ENCODE measurements at places on chromosomes 16 and 17.

- no peak for DNase-seq
These were observed 4.8 kb upstream of the MTHFSD start for GRCh38 chr16:86559802-86560305.

DNA sequence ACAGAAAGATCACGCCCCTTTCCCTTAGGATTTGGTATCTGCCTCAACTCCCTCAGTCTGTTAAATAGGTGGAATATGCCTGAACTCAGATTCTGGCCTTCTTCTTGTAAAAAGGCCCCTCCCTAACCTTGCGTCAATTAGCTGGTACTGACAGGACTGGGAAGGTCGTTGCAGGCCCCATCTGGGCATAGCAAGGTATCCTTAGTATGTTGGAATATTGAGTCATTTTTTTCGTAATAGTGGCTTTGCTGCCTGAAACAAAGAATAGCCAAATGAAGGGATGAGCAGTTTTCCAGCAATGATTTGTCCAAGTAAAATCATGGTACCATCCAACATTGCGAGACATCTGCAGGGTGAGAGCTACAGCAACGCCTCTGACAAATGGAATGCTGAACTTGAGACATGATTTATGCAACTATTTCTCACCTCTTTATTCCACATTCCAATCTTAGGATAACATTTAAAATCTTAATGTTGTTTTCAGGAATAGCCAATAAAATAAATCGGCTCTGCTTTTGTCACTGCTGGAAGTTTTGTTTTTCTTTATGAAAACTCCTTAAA, 39.3 kb upstream of the BRD7 start:
- no peak for DNase-seq

- no peak for DNase-seq
These were observed 25.2 kb downstream of the CD300A start for GRCh38 chr17:74491626-74492025.

GRCh38 chr16:88993166-88993761, 16.3 kb upstream of the CBFA2T3 start:
- no peak for DNase-seq

GRCh38 chr17:55198690-55199370, 65.9 kb upstream of the HLF start:
- no peak for DNase-seq

GRCh38 chr17:66915204-66915611, 49.3 kb upstream of the CACNG4 start:
- no peak for DNase-seq

DNA sequence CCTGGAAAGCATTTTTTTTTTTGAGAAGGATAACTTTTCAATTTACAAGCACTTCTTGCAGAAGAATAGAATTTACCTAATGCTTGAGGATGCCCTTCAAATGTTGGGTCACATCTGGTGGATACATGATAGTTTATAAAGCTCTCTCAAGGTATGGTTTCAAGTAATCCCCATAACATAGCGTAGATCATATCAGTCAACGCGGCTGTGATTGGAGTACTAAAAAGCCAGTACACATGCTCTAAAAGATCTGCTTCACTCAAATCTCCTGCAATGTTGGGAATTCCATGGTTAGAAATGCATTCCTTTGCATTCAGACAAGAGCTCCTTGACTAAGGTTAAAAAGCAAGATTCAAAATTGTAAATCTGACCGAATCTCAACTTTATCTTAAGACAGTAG, 3.9 kb upstream of the KCNJ16 start:
- no peak for DNase-seq

- DNase-seq: no peak
These were observed 78.9 kb downstream of the MPRIP start for GRCh38 chr17:17121162-17121561.

DNA sequence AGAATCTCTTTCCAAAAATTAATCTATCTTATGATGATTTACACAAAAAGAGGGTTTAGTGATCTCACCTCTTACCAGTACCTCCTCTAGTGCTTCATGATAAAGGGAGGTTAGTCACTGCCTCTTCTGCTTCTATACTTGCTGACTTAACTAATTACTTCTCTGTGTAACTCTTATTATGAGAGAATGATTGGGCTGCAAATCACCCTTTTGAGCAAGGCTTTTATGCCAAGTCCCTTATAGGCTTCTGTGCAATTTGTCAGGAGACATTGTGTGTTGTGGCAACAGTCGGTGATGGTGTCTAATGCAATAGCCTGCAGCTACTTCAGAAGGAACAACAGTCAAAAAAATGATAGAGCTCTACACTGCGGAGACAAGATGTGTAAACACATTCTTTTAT, 1568.1 kb upstream of the GOT2 start:
- no peak for DNase-seq

DNA sequence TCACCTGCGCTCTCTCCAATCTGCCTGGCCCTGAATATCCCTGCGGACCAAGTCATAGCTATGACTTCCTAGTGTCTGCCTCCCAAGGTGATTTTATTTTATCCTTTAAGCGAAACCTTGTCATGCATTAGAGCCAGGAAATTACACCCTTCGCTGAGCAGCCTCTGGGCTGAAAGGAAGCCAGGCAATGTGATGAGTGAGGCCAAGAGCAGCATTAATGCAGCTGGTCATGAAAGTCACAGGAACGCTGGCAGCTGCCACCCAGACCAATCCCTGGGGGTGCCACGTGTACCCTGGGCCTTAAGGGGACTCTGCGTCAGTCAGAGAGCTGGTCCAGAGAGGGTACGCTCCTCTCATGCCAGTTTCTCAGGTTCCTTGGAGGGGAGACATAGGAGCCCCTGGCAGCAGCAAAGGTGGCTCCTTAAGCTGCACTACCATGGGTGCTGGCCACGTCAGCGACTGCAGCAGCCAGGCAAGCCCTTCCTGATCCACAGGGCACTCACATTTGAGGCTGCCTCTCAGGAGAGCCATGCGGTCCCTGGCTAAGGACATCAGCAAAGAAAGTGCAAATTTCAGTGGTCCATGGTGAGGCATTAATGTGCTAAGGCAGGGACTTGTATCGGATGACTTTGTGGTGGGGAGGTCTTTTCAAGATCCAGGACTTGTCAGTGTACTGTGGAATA, 42.7 kb upstream of the WSCD1 start:
- no peak for DNase-seq

DNA sequence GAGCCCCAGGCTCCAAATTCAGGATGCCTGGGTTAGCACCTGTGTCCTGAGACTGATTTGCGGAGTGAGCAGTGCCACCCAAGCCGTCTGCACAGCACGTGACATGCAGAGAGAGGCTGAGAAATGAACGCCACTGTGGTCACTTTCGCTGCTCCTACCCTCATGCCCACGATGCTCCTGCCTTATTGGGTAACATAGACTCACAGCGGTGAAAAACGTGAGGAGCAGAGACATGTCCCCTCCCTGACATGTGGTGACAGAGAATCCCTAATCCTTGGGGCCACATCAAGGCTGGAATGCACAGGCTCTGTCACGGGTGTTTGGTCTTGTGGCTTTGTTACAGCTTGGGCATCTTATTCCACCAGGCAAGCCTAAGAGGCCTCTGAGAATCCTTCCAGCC, 52.1 kb upstream of the CACNG5 start:
- no peak for DNase-seq

DNA sequence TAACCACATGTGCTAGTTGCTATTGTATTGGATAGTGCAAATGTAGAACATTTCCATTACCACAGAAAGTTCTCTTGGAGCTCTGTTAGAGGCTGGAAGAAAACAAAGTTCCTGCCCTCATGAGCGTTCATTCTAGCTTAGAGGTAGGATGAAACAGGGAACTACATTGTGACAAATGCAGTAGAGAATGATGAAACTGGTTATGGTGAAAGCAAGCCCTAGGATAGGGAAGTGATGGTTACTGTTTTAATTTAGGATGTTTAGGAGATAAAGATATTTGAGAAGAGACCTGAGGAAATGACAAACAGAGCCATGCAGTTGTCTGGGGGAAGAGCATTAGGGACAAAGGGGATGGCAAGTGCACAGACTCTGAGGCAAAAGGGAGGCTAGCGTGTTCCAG, 50.7 kb downstream of the AATF start:
- DNase-seq: no peak

DNA sequence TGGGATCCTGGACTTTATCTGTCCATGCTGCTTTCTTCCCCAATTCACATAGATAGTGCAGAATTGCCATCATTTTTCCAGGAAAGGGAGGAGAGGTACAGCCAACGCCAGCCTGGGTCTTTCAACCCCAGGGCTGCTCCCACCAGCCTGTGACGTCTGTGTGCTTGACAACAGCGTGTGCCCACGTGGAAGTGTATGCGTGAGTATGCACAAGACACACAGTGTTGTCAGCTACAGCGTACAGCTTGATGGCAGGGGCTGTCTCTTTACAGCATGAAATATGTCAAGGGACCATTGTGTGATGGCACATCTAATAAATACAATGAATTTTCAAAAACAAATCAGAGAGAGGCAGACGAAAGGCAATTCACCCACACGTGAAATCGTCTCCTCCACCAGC, 62.3 kb downstream of the GSG1L start:
- DNase-seq: no peak

GRCh38 chr16:12682432-12683165, 121.1 kb downstream of the CPPED1 start:
- DNase-seq: no peak

GRCh38 chr17:34166352-34166751, 88.7 kb upstream of the CCL2 start:
- no peak for DNase-seq

DNA sequence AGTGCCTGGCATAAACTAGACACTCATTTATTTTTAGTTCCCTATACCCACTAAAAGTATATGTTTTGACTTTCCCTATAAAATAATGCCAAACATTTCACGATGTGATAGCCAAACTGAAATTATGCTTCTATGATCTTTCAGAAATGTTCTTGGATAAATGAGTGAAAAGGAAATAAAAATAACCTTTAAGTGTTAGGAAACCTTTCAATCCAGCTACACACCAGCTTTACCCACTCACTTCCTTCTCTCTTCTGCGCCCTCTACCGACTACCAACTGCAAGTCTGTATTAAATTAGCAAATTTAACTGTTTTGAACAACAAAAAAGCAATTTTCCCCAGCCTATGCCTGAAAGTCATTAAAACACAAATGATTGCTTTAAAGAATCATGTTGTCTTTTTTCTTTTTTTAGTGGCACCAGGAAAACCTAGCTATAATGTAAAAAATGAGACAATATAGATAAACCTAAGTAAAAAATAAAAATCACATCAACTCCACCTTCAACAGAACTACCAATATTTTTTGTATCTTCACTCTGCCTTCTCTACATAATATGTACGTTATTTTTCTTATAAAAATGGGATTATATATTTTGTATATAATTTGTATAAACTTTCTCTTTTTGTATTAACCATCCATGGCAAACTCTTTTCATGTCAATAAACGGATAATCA, 13.2 kb upstream of the TMEM100 start:
- DNase-seq: no peak

DNA sequence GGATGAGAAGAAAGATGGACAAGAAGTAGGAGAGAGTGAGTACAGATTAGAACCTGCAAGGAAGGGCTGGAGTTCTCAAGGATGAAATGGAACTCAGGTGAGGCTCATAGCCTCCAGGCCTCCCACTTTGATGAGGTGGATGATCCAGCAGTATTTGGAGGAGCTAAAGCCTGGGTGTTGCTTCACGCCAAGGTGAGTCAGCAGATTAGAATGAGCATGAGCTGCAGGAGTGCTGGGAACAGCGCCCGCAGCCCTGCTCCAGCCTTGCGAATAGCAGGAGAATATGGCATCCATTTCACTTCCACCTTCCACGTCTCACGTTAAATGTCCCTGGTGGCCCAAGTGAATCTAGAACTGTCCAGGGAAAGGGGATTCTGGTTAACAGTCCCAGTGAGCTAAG, 94.4 kb upstream of the CPHXL start:
- DNase-seq: no peak
